ENCODE measurements at places on chromosomes 4 and X.

GRCh38 chr4:100306018-100306417 is 115.8 kb upstream of the DDIT4L start:
- H3K27me3 ChIP-seq = no peaks in the 10 kb centered on the region
- DNase-seq = no peak
- H3K4me1 ChIP-seq = peaks cover 5% of the 10 kb centered on the region
- no peak overlapping the region for H3K4me3 ChIP-seq

DNA sequence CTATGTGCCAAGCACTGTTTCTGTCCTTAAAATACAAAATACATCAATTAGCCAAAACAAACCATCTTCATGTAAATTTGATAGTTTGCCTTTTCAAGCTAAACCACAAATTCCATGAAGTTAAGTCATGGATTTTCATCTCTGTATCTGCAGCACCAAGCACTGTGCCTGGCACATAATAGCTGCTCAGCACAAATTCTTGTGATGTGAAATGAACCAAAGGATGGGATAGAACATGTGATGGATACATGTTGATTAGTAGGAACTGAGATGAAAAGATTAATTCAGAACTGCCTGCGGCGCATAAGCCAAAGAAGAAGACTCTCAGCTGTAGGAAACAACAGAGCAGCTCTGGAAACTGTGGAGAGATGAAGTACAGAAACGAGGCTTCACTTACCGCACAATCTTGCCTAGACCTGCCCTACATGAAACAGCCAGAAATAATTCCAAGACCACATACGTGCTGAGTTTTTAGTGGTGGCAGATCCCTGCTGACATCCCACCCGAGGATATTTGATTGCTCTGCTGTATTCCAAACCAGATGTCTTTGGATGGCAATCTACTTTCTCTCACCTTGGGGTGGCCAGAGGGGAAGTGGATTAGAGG is 40.9 kb upstream of the DCLK2 start:
- peaks cover 16% of the 10 kb centered on the region for H3K4me1 ChIP-seq
- no peak overlapping the region for H3K27ac ChIP-seq
- H3K36me3 ChIP-seq = no peaks in the 10 kb centered on the region
- H3K4me3 ChIP-seq = no peak overlapping the region
- no peaks in the 10 kb centered on the region for H3K27me3 ChIP-seq
- no peak for DNase-seq

DNA sequence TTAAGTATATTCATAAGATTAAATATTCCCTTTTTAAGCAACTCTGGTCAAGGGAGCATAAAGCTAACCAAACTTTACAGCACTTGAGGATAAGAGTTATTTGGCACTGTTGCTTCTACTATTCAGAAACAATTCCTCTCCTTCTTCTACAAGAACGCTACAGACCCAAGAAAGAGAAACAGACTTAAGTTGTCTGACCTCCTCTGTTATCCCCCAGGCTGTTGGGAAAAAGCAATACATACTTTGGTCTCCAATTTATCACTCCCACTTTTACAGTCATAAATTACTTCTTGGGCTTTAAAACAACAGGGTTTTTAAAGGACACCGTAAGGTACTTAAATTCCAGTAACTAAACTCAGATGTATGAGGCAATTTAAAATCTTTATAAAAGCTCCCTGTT is 147.4 kb downstream of the COL25A1 start:
- DNase-seq = no peak
- H3K27ac ChIP-seq = no peak overlapping the region

GRCh38 chr4:37068580-37068979 is 176.0 kb upstream of the NWD2 start:
- no peaks in the 10 kb centered on the region for H3K27me3 ChIP-seq
- no peaks in the 10 kb centered on the region for H3K36me3 ChIP-seq
- H3K4me3 ChIP-seq = no peak overlapping the region
- no peak for DNase-seq
- H3K4me1 ChIP-seq = no peaks in the 10 kb centered on the region
- no peak overlapping the region for H3K27ac ChIP-seq

DNA sequence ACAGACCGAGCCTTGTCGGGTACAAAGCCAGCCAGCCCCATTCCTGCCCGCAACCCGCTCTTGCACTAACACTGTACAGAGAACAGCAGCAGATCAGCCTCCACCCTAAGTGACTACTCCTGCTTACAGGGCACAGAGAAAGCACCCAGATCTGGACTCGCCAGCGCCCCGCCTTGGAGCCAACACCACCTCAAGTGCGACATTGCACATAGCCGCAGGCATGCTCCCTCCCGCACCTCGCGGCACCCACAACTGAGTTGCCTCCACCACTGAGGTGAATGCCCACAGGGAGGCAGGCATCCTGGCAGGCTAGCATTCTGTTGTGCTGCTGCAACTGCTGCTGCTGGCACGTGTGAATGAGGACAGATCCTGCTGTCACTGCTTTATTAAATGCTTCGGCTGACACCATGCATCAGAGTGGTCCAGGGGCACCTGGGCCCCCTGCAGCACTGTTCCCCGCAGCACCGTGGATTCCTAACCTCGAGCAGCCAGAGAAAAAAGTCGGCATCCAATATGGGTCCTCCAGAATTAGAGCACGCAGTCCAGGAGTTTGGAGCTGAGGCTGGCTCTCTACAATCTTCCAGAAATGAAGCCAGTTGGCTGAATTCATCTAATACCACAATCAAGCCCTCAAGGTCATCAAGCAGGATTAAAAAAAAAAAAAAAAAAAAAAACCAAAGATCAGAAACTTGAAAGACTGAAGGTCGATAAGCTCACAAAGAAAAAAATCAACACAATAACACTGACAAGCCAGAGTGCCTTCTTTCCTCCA is 352.9 kb downstream of the GASK1B start:
- DNase-seq = no peak
- H3K27ac ChIP-seq = no peak overlapping the region
- H3K36me3 ChIP-seq = no peaks in the 10 kb centered on the region
- H3K4me1 ChIP-seq = no peaks in the 10 kb centered on the region

DNA sequence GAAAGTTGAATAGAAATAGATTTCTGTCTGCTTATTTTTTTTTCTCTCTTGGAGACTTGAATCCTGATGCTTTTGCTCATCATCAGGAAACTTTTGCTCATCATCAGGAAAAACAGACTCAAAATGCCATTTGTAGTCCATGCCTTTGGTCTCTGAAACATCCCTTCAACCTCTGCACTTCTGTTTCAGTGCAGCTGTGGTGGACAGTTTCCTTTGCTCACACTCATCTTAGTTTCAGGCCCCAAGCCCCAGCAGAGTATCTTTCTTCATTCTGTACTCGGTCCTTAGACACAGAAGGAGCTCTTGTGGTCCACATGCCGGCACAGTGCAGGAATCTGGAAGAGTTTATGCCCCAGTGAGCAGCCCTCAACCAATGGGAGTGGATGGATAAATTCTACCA is 337.9 kb downstream of the PPP3CA start:
- H3K4me1 ChIP-seq = peaks cover 33% of the 10 kb centered on the region
- H3K27me3 ChIP-seq = no peaks in the 10 kb centered on the region
- no peak overlapping the region for H3K27ac ChIP-seq

DNA sequence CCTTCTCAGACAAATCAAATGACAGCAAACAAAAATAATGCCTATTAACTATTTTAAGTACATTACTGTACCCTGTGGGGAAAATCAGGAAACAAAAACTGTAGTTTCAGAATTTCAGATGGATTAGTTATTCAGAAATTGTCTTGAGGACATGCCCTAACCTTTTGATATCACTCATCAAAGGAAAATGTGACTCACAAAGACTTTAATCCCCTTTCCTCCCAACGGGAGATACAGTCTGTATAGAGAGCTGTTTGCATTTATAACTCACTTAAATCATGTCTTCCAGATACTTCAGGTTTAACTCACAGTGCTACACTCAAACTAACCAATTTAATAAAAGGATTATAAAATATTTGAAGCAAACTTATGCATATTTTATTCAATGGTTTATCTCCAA is 304.0 kb downstream of the MAPK10 start:
- H3K4me1 ChIP-seq = peaks cover 4% of the 10 kb centered on the region
- no peak for DNase-seq
- peaks cover 7% of the 10 kb centered on the region for H3K27me3 ChIP-seq
- no peak overlapping the region for H3K27ac ChIP-seq

DNA sequence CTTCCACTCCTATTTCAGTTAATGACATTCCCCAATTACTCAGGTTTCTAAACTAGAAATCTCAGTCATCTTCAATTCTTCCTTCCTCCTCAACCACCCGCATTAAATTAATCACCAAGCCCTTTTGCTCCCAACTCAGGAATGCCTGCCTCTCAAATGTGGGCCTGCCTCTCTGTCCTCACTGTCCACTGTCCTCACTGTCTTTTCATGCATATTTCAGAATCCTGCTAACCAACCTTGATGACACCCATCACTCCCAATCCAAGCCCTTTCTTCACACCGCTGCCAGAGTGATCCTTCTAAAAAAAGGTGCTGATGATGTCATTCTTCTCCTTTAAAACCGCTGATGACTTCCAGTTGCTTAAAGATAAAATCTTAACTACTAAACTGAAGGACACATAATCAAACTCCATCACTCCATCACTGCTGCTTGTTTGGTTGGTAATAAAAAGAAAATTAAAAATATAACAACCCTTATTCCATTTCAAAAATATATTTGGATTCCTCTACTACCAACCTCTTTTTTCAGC is 5.1 kb upstream of the APBB2 start:
- DNase-seq = no peak
- H3K4me1 ChIP-seq = peaks cover 17% of the 10 kb centered on the region
- H3K36me3 ChIP-seq = no peaks in the 10 kb centered on the region
- H3K27ac ChIP-seq = no peak overlapping the region
- peaks cover 7% of the 10 kb centered on the region for H3K27me3 ChIP-seq
- H3K4me3 ChIP-seq = no peak overlapping the region

DNA sequence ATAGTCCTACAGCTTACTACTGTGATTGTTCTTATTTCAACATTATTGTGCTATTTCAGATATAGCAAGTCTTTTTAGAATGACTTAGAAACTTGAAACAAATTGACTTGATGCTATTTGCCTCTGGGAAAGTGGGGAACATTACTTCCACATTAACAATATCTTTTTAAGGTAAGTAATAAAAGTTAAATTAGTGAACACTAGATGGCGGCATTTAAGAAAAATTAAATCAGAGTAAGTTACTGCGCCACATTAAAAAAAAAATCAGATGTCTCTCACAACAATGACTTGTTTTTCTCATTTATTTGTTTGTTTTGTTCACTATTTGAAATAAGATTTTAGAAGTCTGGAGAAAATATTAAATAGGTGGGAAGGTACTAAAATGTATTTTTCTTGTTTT is 1026.9 kb upstream of the SLIT2 start:
- no peak overlapping the region for H3K4me3 ChIP-seq
- H3K27me3 ChIP-seq = peaks cover 2% of the 10 kb centered on the region
- no peaks in the 10 kb centered on the region for H3K36me3 ChIP-seq
- H3K4me1 ChIP-seq = peaks cover 8% of the 10 kb centered on the region

Measured in osteocyte (in vitro differentiated cells).